MG63 (cell line): ENCODE measurements at places on chromosomes 5 and 9. TPM values are rescaled to one million over a fixed set of nuclear protein-coding genes. Genes with fewer than 3 reads are reported as not detected.

GRCh38 chr5:65113771-65114170 lies 345.0 kb downstream of the CWC27 start:
- DNase-seq, result no peak

- DNase-seq, result no peak
Observed at GRCh38 chr5:112986224-112986623, 9.6 kb downstream of the DCP2 start.

OTP gene
- total RNA-seq, result not detected in 2 replicates

MARVELD2 gene
- not detected in 2 replicates for total RNA-seq

SLC6A18 gene
- total RNA-seq, result not detected in 2 replicates
